ENCODE measurements at places on chromosomes 7 and 10.
A peak's percentile ranks its signal among the peaks of the same experiment; 100 is the strongest.

GRCh38 chr10:13219685-13220670 lies 14.2 kb downstream of the UCMA start:
- DNase-seq: no peak

- no peak for DNase-seq
Measured at GRCh38 chr7:34756025-34756437, 98.0 kb downstream of the NPSR1 start.

DNA sequence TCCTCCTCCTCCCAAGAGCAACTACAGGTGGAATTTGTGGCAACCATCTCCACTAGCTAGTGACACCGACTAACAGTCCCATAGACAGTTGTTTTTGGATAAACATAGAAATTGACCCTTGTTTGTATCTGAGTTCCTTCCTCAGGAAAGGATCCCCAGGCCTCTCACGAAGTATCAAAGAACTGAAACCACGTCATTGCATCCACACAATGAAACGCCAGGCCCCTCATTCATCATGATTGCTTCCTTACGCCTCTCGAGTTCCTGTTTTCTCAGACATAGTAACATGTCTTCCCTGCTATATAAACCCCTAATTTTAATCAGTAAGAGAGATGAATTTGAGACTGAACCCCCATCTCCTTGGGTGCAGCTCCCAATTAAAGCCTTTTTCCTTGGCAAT lies 18.1 kb downstream of the SLC35G1 start:
- no peak for DNase-seq

DNA sequence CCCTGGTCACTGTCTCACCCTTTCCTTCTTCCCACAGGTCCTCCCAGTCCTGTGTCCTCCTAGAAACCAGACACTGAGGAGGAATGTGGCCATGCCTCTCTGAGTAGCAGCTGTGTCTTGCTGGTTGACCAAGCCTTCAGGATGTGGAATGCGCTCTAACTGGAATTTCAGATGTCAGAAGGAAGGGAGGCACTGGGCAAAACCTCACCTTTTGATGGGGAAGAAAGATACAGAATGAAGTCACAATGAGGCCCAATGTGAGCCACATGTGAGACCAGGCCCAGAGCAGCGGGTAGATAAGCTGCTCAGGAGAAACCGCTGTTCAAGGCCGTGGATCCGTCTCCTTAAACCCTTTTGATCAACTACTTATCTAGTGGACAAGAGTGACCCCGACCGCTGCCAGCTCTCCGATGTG lies 54.8 kb upstream of the ECHDC3 start:
- DNase-seq: no peak

GRCh38 chr7:100884736-100885439 lies 4.6 kb downstream of the UFSP1 start:
- DNase-seq: no peak

DNA sequence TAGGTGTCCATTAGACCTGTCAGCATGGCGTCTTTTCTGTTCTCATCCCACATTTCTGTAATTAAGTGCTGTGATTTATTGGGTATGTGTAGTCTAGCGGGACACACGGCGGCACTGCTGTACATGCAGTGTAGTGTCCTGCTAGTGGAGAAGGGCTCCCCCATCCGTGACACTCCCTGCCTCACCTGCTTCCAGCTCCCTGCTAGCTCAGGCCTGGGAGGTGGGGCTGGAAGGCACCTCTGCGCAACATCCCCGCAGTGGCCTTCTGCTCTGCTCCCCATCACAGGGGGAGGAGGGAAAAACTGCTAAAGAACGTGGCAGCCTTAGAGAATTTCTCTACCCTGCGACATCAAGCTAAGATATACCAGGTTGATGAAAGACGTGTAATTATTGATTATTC lies 19.5 kb downstream of the SEPHS1 start:
- no peak for DNase-seq

DNA sequence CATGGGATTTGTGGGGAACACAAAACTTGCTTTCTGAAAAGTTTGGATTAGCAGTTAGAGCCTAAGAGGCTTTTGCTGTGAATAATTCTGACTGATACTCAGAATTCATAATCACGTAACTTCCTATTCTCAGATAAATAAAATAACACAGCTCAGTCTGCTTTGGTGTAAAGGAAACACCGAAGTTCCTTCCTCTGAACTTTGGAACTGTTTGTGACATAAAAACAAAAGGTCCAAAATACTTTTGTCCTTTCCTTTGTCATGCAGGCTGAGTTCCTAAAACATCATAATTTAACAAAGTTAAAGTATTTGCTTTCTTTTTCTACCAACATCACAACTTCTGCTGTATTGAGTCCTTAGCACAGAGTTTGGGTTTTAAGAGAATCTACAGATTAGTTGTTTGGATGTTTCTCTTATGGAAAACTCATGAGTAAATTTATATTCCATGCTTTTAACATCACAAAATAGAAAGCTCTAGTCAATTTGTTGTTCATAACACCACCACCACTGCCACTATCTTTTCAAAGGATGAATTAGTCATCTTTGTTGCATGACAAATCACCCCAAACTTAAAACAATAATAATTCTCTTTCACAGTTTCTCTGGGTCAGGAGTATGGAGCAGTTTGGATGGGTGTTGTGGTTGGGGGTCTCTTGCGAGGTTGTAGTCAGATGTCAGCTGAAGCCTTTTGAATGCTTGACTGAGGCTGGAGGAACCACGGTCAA lies 123.4 kb downstream of the REEP3 start:
- no peak for DNase-seq

DNA sequence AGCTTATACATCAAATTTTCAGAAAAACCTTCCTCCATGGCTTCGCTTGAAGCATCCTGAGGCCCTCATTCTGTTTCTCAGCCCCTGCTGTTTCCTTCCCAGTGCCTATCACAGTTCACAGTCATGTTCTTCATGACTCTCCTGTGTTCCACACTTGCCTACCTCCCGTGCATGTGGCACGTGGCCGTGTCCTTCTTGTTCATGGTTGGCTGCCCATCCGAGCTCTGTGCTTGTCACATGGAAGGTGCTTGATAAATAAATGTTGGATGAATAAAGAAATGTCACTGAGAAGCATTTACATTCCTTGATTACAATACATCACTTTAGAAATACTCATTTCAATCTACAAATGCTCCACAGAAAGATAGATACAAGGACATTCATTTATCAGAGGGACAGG lies 23.7 kb upstream of the EGFR start:
- DNase-seq: no peak

GRCh38 chr7:2247141-2247995 lies 5.3 kb downstream of the NUDT1 start:
- no peak for DNase-seq

DNA sequence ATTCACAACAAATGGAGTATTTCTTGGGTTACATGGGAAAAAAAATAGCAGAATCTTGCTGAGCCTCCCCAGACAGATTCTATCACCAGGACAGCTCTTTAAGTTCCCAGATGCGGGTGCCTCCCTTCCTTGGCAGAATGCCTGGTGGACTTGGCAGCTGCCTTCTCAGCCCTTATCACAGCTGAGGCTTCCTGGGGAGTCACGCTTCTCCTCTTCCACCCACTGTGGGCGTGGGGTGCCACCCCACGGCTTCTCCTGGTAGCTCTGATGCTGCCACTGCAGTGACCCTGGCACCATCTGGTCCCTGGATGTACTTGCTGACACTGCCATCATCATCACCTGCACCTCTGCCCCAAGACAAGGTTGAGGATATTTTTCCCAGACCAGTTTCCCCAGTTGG lies 16.2 kb upstream of the NME8 start:
- peak; percentile 89 for DNase-seq

GRCh38 chr7:33760834-33761233 lies 144.5 kb upstream of the BMPER start:
- DNase-seq: no peak

- DNase-seq: no peak
Measured at GRCh38 chr10:113552701-113553100, at the start of gene HABP2. Gene HABP2, plus strand, starts transcription at chr10:113553053. Its CDS starts 69 bp downstream, at chr10:113553122.

GRCh38 chr7:131388126-131388525 lies 60.5 kb downstream of the MKLN1 start:
- no peak for DNase-seq

GRCh38 chr7:153682628-153683027 lies 369.6 kb upstream of the DPP6 start:
- DNase-seq: no peak

DNA sequence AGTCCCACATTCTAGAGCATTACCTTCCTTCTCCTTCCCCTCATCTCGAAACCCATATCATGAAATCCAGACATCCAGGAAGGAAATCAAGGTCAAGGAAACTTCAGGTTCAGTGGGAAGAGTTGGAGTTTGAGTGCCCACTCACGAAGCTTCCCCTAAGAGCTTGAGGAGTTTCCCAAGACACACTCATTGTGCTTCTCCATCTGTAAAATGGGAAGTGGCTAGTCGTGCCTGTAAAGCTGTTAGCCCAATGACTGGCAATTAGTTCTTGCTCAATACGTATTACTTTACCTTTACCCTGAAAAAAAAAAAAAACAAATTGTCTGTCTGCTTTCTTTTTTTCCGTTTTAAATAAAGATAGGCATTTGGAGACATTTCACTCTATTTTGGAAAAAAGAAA lies 42.3 kb downstream of the GPAM start:
- no peak for DNase-seq

DNA sequence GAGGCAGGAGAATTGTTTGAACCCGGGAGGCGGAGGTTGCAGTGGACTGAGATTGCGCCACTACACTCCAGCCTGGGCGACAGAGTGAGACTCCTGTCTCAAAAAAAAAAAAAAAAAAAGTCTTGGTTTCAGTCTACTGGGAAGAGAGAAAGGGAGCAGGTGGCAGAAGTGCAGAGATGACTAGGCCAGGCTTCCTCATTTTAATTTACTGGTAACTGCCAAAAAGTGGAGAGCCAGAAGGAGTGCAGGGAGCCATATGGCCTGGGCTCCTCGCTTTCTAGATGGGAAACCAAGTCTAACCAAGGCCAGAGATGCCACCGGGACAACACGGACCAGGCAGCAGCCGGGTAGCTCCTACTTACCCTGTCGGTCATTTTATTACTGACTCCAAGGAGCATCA lies 12.2 kb downstream of the SEPHS1 start:
- DNase-seq: no peak

DNA sequence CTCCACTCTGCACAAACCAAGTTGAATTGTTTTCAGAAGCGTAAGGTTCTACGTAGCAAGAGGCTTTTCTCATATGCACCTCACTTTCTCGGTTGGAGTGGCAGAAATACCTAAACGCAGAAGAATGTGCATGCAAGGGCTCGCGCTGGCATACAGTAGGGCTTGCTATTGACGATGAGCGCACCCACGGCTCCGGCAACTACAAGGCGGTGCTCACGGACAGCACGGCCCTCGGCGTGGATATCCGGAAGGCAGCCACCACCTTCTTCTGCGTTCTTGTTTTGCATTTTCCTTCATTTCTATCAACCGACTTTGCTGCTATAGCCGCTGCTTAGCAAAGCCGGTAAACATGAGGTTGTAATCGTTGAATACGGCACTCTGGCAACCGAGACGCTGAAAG lies 51.1 kb upstream of the UBE3C start:
- DNase-seq: no peak

- no peak for DNase-seq
Measured at GRCh38 chr7:130379921-130380860, at the start of gene CPA1. Gene CPA1, plus strand, starts transcription at chr7:130380494. Its CDS starts 27 bp downstream, at chr7:130380521.

- DNase-seq: peak; percentile 28
Measured at GRCh38 chr7:128347647-128348097, 4.0 kb upstream of the RBM28 start.

DNA sequence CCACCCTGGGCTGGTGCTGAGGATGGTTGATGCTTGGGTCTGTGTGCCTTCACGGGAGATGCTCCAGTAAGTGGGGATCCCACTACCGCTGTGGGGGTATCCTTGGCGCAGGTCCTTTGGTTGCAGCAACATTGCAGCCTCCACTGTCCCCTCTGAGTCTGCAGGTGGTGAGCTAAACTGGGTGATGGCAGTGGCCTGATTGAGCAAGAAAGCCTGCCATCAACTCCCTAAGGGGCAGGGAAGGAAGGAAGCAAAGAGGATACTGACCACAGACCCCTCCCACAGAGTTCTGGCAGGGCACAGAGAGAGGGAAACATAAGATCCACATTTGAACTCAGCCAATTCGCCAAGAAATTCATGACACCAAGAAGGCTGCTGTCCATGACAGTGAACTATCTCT lies 43.2 kb downstream of the MYO1G start:
- DNase-seq: no peak

DNA sequence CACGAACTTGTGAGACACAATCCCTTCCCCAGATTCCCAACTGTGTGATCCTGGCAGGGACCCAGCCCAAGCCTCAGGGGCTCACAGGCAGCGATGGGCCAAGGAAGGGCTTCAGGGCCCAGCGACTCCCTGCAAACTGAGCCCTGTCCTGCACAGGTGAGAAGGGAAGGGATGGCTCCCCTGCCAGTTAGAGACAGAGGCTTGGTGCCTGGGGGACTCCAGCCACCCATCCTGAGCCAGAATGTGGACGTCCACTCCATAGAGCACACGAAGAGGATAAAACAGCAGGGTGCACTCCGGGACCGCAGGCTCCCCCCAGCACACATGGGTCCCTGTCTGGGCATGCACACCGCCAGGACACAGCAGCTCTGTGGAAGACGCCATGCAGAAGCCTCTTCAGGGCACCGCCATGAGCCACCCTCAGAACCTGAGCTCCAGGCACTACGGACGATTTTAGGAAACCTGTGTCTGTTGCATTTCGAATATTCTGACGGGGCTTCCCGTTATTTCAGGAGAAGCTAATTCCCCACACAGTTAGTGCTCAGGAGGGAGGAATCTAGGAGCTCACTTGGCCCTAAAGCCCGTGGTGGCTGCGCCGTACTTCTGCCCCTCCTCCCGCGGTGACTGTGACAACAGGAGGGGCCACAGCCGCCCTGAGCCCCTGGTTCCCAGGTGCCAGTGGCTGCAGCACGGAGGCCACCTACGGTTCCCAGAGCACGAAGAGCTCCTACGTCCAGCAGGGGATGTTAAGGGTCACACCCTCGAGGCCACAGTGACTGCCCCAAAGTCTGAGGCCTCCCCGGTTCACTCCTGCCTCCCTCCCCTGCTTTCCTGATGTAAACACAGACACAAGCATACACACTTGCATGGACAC lies 326.0 kb downstream of the PTPRN2 start:
- no peak for DNase-seq

DNA sequence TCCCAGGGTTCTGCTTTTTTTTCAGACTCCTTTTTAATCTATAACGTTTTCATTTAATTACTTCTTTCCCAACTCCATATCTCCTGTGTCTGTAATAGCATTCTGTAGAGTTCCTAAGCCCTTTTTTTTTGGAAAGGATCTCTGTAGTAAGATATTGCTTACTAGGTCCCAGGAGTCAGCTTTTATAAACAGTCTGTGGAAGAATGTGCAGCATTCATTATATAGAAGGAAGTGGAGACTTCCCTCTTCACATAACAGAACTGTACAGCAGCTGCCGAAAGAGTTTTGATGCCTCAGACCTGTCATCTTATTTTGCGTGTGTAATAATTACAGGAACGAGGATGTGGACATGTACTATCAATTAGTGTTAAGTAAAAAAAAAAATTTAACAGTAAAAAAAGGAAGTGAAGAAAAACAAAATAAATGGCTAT lies 7.4 kb upstream of the STEAP4 start:
- no peak for DNase-seq

GRCh38 chr10:15027741-15028140 lies 16.0 kb upstream of the OLAH start:
- DNase-seq: no peak

- no peak for DNase-seq
Measured at GRCh38 chr10:71134732-71135211, 77.6 kb upstream of the UNC5B start.
